ENCODE measurements at places on chromosomes 3 and 15.

GRCh38 chr3:52851348-52851747 is 16.5 kb upstream of the MUSTN1 start:
- peak; percentile 74 for DNase-seq

- DNase-seq = no peak
Observed at GRCh38 chr3:129031476-129032215, 28.9 kb upstream of the GP9 start.

DNA sequence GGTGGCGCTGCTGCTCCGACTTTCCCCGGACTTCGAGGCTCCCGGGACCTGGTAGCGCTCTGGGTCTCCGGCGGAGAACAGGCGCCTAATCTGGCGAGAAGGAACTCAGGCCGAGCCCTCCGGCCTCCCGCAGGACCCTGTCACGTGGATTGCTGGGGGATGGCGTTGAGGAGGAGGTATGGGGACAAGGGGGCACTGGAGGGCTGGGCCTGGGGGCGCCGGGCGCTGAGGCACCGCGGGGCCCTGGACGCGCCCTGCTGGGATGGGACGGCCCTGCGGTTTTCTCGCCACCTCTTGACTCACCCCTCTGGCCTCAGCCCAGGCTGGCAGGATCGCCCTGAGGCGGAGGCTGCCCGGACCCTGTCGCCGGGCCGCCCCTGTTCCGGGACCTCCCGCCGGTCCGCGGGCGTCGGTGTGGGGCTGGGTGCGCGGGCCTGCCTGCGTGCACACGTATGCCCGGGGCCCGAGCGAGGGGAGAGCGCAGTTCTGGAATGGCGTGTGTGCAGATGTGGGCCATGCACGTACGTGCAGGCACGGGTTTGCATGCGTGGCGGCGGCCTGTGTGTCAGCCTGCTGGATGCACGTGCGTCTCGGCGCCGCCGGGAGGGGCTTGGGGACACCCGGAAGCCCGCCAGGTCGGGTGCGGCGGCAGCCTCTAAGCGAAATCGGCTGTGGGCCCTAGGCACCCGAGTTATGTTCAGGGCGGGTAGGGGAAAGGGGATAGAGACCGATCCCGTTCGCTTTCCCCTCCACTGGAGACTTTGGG is 752 bp downstream of the C15orf39 start:
- peak; percentile 74 for DNase-seq

DNA sequence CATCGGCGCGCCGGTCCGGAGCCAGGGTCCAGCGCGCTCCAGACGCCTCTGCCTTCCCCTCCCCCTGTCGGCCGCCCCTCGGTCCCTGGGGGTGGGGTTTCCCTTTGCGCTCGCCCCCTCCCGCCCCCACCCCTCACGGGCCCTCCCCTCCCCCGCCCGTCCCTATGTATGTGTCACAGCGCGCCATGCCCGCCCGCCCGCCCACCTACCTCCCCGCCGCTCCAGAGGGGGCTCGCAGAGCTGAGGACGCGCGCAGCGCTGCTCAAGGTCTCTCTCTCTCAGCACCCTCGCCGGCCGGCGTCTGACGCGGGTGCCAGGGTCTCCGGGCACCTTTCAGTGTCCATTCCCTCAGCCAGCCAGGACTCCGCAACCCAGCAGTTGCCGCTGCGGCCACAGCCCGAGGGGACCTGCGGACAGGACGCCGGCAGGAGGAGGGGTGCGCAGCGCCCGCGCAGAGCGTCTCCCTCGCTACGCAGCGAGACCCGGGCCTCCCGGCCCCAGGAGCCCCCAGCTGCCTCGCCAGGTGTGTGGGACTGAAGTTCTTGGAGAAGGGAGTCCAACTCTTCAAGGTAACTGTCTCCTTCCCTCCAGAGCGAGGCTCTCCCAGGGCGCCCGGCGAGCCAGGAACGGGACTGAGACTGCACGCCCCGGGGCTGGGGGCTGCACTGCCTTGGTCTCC is at the start of gene ACAN:
ACAN (plus strand) TSS at position 196 of the 679 bp plus-strand sequence. CDS start 32,771 bp downstream, outside the sequence.
- DNase-seq = no peak

DNA sequence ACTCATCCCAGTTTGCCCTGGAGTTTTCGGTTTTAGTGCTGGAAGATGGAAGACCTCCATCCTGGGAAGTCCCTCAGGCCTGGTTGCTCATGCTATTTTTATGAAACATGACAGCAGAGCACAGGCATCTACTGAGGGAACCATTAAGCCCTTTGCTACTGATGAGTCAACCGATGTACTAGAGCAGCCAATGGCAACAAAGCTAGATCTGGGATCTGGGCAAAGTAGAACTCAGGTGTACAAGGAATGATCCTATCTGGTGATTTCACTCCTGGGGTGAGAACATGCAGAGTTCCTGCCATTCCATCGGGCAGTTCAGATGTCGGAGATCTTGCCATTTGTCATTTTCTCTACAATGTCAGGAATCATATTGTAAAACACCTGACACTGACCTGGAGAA is 166.2 kb upstream of the NSMCE3 start:
- DNase-seq = no peak

GRCh38 chr3:87509401-87509800 is 233.0 kb upstream of the POU1F1 start:
- DNase-seq = peak; percentile 16

DNA sequence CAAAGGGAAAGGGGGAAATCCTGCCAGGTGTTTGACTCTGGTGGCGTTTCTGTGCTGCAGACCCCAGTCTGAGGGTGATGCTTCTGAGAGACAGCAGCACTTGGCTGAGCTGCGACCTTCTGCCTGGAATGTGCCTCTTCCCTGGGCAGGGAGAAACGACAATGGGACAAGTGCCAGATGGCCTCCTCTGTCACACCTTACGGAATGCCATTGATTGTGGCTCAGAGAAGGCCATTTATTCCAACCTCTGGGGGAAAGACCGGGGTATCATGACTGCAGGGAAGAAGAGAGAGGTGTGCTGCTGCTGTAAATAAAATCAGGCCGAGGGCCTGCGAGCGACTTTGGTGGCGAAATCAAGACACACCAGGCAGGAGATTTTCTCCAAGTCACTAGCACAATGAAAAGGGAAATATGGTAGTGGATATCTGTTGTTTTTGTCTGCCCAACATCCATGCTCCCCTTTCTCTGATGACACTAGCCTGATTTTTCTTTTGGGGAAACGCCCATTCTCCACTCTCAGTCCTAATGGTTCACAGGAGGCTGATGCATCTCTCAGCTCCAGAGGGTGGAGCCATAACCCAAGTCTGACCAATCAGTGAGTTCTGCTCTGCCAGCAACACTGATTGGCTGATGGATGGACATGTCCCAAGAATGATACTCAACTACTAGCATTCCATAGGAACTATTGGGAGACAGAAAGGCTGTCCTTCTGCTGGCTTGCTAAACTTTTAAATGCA is 336.1 kb downstream of the FOXP1 start:
- DNase-seq = peak; percentile 55

- DNase-seq = no peak
Observed at GRCh38 chr3:181488536-181488935, 223.2 kb upstream of the SOX2 start.

DNA sequence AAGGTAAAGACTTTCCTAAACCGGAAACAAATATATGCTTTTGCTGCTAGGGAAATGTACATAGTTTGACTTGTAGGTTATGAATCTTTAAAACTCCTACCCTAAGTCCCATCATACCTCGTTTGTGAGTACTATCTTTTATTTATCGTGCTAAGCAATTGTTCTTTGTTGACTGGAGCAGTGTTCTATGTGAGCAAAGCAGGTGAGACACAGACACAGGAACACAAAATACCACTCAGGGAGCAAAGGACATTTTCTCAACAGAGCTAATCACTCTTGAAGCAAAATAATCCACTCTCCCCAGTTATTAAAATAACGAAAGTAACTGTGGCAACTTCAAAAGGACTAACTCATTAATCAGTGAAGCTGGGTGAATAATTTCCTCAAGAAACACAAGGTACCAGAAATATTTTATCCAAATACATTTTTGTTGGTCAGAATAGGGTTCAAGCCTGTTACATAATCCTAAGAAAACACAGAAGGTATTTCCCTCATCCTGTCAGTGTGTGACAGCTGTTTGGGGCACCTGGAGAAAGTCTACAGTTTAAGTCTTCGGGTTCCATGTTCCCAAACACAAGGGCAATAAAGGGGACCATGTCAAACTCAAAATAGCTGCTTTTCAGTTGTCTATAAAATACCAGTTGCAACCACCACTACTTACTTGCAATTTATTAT is 407.7 kb downstream of the FOXP1 start:
- DNase-seq = no peak

- no peak for DNase-seq
Observed at GRCh38 chr3:48285132-48285531, 44.2 kb downstream of the ZNF589 start.

DNA sequence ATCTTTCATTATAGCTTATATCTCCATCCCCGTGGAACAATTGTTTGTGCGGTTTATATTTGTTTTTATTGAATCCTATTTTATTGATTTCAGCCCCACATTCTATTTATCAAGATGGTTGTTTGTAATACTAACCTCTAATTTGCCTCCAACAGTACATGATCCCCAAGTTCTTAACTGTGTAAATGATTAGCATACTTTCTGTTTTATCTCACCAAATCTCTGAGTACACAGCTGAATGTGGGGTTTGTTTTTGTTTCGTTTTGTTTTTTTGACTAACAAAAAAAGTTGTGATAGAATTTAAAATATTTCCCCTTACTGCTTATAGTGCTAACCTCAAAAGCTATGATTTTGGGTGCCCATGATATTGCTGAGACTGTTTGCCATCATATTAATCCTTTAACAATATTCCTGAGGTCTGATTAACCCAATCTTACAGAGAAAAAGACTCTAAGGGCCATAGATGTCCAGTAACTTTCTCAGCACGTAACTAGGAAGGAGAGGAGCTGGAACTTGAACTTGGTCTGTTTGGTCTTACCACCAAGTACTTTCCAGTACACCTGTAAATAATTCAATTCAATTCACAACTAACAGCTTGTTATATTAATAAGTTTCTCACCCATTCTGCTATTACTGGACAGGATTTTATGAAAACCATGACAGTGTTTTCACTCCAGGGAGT is 789.8 kb downstream of the TUSC7 start:
- DNase-seq = no peak

- no peak for DNase-seq
Observed at GRCh38 chr3:126058666-126059065, 25.3 kb downstream of the SLC41A3 start.

- DNase-seq = no peak
Observed at GRCh38 chr3:106485802-106486201, 617.0 kb upstream of the CBLB start.

GRCh38 chr3:14252321-14253021 is 73.9 kb downstream of the LSM3 start:
- no peak for DNase-seq

GRCh38 chr15:70516408-70517193 is 246.8 kb downstream of the UACA start:
- peak; percentile 15 for DNase-seq

DNA sequence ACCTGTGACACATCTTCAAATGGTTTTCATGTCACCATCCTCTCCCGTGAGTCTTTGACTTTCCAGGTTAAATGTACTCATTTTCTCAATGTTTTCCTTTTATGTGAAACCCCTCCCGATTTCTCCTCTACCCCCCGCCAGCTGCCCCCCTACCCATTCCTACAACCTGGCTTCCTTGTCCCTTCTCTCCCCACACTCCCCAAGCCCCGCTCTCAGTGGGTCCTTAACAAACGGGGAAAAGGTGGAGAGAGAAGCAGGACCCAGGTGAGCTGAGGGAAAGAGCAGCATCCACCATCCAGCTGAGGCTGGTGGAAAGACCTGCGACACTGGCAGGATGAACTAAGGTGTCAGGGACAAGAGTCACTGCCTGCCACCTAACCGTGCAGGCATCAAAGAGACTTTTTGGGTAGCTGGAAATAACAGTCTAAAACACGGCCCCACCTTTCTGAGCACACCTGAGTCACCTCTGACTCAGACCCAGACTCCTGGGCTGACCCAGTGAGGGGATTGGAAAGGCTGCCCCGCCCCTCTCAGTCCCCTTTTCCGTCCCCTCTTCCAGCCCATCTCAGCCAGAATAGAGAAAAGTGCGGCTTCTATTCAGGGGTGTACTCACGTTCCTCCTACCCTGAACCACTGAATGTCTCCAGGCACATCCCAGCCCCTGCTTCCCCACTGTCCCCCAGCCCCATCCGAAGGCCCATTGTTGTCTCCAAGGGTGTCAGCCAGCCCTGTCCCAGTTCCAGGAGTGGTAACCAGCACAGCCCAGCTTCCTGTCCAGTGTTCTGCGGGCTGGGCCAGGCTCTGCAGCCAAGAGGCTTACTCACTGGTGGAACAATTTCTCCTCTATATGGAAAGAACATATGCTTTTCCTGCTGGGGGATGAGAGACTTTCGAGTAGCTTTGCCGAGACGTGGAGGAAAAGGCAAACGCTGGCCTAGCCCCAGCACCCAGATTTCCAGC is 20.4 kb downstream of the ISG20 start:
- no peak for DNase-seq

GRCh38 chr3:16516695-16517481 is 3.4 kb upstream of the RFTN1 start:
- peak; percentile 11 for DNase-seq

- no peak for DNase-seq
Observed at GRCh38 chr3:94345101-94345500, 282.2 kb downstream of the NSUN3 start.

- DNase-seq = no peak
Observed at GRCh38 chr3:196643761-196644160, 4.3 kb downstream of the NRROS start.

GRCh38 chr15:38508647-38509046 is 54.7 kb downstream of the FAM98B start:
- no peak for DNase-seq

- no peak for DNase-seq
Observed at GRCh38 chr3:147930232-147930807, 521.2 kb downstream of the ZIC1 start.

- peak; percentile 88 for DNase-seq
Observed at GRCh38 chr3:4978966-4979427, 240 bp upstream of the BHLHE40 start.

DNA sequence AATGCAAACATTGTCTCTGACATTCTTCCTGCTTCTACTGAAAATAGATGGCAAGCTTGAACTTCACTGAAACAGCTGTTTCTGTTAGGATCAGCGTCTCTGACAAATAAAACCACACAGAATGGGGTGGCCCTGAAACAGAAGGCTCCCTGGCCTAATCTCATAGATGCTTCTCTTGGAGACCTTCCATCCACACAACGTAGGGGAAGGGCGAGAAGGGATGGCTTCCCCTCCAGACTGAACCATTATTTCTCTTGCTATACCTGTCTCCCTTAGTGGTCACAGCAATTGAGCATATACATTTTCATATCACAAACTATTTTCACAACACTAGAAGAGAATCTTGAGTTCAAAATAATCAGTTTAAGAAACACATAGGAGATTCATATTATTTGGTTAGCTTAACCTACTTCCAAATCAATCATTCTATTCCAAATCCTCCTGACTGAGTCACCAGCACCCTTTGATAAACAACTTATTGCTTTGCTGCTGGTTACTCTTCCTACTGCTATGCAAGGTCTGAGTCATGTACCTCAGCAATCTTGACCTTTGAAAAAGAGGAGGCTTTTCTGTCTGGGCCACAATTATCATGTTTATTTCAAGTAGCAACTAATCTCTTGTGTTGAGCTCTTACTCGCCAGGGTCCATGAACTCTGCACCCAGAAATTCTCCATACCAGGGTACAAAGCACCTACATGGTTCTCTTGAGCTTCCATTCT is 45.5 kb downstream of the CBLB start:
- DNase-seq = no peak

- no peak for DNase-seq
Observed at GRCh38 chr3:140505213-140505612, 172.7 kb upstream of the TRIM42 start.

- DNase-seq = peak; percentile 44
Observed at GRCh38 chr3:10772271-10773161, 43.5 kb upstream of the SLC6A11 start.

Data from NCI-H82 (cell line).